CD4-positive, alpha-beta T cell treated with Interleukin-6 at 100 ng/mL for 8 hours (primary cell): ENCODE measurements at places on chromosomes 2 and 18.

- DNase-seq = no peak
Measured at GRCh38 chr18:26089293-26090129, 902 bp downstream of the SS18 start.

GRCh38 chr2:161681046-161681445 is 56.8 kb downstream of the SLC4A10 start:
- DNase-seq = no peak

GRCh38 chr2:31660812-31661335 is 80.1 kb upstream of the SRD5A2 start:
- no peak for DNase-seq

DNA sequence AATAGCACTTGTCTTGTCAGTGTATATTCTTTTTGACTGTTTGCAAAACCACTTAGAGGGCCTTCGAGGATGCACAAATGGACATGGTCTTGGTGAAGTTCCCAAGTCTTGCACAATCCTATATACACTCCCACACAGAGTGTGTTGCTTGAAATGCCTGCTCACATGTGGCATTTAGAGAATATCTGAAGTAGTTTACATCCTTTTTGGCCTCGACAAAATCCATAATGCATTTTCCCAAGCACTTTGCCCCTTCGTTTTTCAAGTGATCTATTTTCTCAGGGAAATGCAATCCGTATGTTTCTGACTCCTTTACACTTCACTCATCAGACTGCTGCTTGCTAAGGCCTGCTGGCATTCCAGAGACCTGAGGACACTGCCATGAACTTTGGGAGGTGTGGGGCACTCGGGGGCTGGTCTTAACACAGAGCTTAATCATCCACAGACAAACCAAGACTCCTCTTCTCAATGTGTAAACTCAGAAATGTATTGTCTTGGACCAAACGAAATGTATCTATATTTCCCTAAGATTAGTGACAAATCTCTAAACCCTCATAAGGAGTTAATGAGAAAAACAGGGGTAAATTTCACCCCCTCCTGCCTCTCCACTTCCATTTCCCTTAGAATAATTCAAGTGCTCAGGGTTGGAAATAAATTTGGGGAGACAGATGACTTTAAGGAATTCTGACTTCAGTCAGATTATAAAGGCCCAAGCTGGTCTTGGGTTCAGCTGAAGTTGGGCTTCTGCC is 219.3 kb upstream of the APCDD1 start:
- no peak for DNase-seq

GRCh38 chr2:135916207-135916606 is 40.0 kb upstream of the MCM6 start:
- DNase-seq = peak; percentile 60
